ENCODE measurements at places on chromosomes 7 and 10. TPM values are rescaled to one million over a fixed set of nuclear protein-coding genes. Genes with fewer than 3 reads are reported as not detected.

GRCh38 chr10:91627344-91628102 lies 5.3 kb downstream of the PPP1R3C start:
- no peak for DNase-seq
- H3K27me3 ChIP-seq: peaks cover 34% of the 10 kb centered on the region
- H3K4me3 ChIP-seq: no peak overlapping the region

DNA sequence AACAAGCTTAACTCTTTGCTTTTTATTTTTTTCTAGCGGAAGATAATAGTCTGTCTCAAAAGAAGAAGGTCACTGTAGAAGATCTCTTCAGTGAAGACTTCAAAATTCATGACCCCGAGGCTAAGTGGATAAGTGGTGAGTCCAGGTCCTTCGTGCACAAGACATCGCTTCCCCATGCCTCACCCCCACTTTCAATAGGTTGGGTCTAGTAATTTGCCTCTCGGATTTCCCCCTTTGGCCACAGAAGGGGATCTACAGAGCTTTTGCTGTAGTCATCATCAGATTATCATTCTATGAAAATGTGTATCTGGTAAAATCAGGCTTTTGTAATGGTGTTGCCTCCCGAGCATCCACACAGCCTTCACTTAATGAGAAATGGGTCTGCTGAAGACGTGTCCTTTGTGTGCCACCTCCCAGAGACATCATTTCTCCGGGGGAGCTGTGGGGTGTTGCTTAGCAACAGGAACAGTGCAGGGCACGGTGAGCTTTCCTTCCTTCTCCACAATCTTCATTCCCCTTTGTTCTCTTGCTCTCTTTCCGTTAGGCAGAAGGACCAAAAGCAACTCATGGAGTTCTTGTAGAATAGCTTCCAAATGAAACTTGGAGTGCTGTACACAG lies 422.8 kb downstream of the DPP6 start:
- H3K27me3 ChIP-seq: no peaks in the 10 kb centered on the region
- H3K27ac ChIP-seq: no peak overlapping the region
- no peaks in the 10 kb centered on the region for H3K36me3 ChIP-seq
- DNase-seq: no peak

GRCh38 chr7:140596519-140597427 lies 43.8 kb downstream of the DENND2A start:
- H3K27me3 ChIP-seq: peaks cover 24% of the 10 kb centered on the region
- no peak overlapping the region for H3K4me3 ChIP-seq
- no peak for DNase-seq
- H3K36me3 ChIP-seq: no peaks in the 10 kb centered on the region

- H3K27me3 ChIP-seq: peaks cover 10% of the 10 kb centered on the region
- peaks cover 16% of the 10 kb centered on the region for H3K4me1 ChIP-seq
- H3K36me3 ChIP-seq: peaks cover 5% of the 10 kb centered on the region
Observed at GRCh38 chr7:98105942-98106544, 619 bp upstream of the LMTK2 start.

ANKRD1 gene
- not detected for total RNA-seq

DNA sequence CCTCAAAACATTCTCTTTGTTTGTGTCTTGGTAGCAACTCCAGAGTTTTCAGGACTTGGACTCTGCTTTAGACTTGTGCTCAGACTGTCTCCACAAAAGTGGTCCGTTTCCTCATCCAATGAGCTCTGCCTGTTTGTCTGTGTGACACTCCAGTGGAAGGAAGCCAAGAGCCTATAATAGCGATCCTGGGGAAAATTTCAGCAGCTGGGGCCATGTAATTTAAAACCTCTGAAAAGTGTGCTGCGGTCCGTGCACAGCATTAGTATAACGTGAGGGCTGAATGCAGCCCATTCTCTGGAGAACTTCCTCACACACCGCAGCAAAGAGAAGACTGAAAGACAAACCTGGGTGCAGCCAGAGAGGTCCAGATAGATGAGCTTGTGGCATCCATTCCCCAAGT lies at the start of gene LRRC17:
TSS of gene LRRC17 (plus strand) at position 259 of the 400 bp plus-strand sequence. CDS start 20,914 bp downstream, outside the sequence.
- peaks cover 4% of the 10 kb centered on the region for H3K4me1 ChIP-seq
- H3K4me3 ChIP-seq: no peak within 1 kb of the TSS
- H3K36me3 ChIP-seq: no peaks in the 10 kb centered on the region
- no peak within 1 kb of the TSS for H3K27ac ChIP-seq
- H3K27me3 ChIP-seq: no peaks in the 10 kb centered on the region

DNA sequence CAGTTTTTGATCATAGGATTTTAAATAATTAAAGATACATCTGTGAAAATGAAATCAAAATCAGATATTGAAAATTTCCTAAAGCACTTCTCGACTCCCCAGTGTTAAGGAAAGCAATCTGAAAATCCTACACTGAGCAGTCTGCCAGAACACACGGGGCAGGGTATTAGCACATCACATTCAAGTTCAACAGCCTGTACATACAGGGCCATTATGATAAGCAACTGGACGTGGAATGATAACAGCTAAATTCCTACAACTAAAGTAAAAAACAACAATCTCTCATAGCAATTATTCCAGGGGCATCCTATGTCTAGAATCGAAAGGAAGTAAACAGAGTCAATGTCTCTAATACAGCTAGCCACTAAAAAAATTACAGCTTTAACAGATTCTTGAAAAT lies 31.7 kb downstream of the TRDMT1 start:
- no peak overlapping the region for H3K4me3 ChIP-seq
- H3K4me1 ChIP-seq: no peaks in the 10 kb centered on the region
- no peak for DNase-seq
- no peaks in the 10 kb centered on the region for H3K27me3 ChIP-seq
- no peak overlapping the region for H3K27ac ChIP-seq

SFXN2 gene
- total RNA-seq: 22.1 TPM

Measured in activated B cell treated with CpG ODN at 0.5 μM for 24 hours (primary cell).